ENCODE measurements at places on chromosomes 1 and 21. TPM values are rescaled to one million over a fixed set of nuclear protein-coding genes. Genes with fewer than 3 reads are reported as not detected.

RBM11 gene
- total RNA-seq = 0.65 TPM

NEXN gene
- 27.6 TPM for total RNA-seq

CELA2B gene
- not detected for total RNA-seq

CLCN6 gene
- total RNA-seq = 14.4 TPM

PADI6 gene
- total RNA-seq = not detected

FCN3 gene
- 247 TPM for total RNA-seq

MYOC gene
- 11.3 TPM for total RNA-seq

FMOD gene
- 164 TPM for total RNA-seq

MNDA gene
- 54.6 TPM for total RNA-seq

AGTRAP gene
- 22.0 TPM for total RNA-seq

GUCA2A gene
- not detected for total RNA-seq

DLGAP3 gene
- total RNA-seq = not detected

TRMT1L gene
- total RNA-seq = 19.2 TPM

ARL8A gene
- total RNA-seq = 39.0 TPM

KCNA2 gene
- total RNA-seq = 1.7 TPM

DAB1 gene
- 0.22 TPM for total RNA-seq

ZRANB2 gene
- 69.8 TPM for total RNA-seq

C1orf122 gene
- 41.9 TPM for total RNA-seq

MATN1 gene
- total RNA-seq = not detected

CAMSAP2 gene
- total RNA-seq = 73.2 TPM

BNIPL gene
- 0.88 TPM for total RNA-seq

TNFAIP8L2 gene
- 14.3 TPM for total RNA-seq

SLC16A4 gene
- 1.9 TPM for total RNA-seq

ZMYND12 gene
- total RNA-seq = 3.1 TPM

USH2A gene
- under 0.01 TPM for total RNA-seq

MX2 gene
- total RNA-seq = 26.0 TPM

SYNC gene
- total RNA-seq = 29.7 TPM

S100A2 gene
- not detected for total RNA-seq

CACNA1S gene
- total RNA-seq = not detected

FAM167B gene
- 5.5 TPM for total RNA-seq

SUCO gene
- total RNA-seq = 34.1 TPM

LRRC71 gene
- 0.94 TPM for total RNA-seq

SON gene
- 273 TPM for total RNA-seq

ZBTB48 gene
- 19.2 TPM for total RNA-seq

AP4B1 gene
- 9.0 TPM for total RNA-seq

RGS8 gene
- total RNA-seq = not detected

MIXL1 gene
- not detected for total RNA-seq

PRR9 gene
- total RNA-seq = not detected

SLC25A34 gene
- 0.49 TPM for total RNA-seq

RGS4 gene
- 0.82 TPM for total RNA-seq

NECTIN4 gene
- not detected for total RNA-seq

LRRIQ3 gene
- total RNA-seq = 2.0 TPM

FLG2 gene
- total RNA-seq = under 0.01 TPM

SLC26A9 gene
- total RNA-seq = not detected

ANP32E gene
- total RNA-seq = 17.0 TPM

DVL1 gene
- total RNA-seq = 26.2 TPM
